ENCODE measurements at places on chromosomes 3 and 15.

- DNase-seq: peak; percentile 79
Observed at GRCh38 chr15:50676799-50677483, 9.7 kb downstream of the TRPM7 start.

DNA sequence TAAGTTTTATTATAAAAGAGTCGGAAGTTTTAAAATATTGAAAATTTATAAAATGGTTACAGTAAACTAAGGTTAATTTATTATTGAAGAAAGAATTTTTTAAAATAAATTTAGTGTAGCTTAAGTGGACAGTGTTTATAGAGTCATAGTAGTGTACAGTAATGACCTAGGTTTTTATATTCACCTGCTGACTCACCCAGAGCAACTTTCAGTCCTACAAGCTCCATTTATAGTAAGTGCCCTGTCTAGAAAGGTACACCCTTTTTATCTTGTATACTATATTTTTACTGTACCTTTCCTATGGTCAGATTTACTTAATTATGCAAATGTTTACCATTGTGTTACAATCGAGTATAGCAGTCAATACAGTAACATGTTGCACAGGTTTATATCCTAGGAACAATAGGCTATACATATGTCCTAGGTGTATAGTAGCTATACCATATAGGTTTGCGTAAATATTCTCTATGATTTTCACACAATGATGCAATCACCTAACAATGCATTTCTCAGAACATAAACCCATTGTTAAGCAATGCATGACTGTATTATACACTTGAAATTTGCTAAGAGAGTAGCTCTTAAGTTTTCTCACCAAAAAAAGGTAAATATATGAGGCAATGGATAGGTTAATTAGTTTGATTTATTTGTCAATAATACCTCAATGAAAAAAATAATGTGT is 106.9 kb upstream of the CD96 start:
- DNase-seq: no peak

- DNase-seq: peak; percentile 21
Observed at GRCh38 chr15:75785771-75786574, 57.3 kb upstream of the UBE2Q2 start.

- no peak for DNase-seq
Observed at GRCh38 chr3:149235599-149236424, 14.2 kb upstream of the CP start.

DNA sequence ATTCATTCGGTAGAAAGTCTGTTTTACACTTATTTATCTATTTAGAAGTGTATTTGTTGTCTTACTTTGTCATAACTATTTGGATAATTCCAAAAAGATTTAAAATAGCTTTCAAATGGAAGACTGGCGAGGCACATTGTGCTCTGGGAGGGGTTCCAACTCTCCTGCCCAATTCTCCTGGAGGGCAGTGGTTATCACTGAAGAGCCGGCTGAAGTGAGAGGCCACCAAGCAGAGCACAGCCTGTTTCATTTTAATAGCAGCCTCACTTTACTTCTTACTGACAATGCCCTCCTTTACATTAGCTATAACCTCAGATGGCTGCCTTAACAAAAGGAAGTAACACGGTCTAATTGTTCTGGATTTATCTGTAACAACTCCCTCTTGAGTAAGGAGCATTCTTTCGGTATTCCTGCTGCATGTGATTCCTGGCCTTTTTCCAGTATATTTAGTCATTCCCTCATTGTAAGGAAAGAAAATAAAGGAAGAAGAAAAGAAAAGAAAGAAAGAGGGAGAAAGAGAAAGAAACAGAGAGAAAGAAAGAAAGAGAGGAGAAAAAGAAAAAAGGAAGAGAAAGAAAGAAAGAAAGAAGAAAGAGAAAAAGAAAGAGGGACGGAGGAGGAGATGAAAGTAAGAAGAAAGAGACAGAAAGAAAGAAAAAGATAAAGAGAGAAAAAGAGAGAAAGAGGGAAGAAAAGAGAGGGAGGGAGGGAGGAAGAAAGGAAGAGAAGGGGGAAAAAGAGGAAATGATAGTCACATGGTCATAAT is 339.8 kb upstream of the WNT5A start:
- peak; percentile 52 for DNase-seq

DNA sequence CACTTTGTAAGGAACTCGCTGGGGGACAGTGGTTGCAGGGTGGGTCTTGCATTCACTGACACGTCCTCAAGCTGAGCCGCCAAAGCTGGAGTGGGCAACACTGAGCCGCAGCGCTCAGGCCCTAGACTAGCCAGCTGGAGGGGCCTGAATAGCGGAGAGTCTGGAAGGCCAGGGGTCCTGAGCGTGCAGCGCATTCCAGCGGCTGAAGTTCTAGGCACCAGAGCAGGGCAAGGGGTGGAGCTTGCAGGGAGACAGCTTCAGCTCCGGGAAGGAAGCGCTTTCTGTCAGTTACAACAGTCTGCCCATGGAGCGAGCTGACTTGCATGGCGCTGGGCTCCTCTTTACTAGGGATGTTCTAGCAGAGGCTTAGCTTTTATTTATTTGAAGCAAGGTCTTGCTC is 2.7 kb downstream of the MAP6D1 start:
- no peak for DNase-seq

DNA sequence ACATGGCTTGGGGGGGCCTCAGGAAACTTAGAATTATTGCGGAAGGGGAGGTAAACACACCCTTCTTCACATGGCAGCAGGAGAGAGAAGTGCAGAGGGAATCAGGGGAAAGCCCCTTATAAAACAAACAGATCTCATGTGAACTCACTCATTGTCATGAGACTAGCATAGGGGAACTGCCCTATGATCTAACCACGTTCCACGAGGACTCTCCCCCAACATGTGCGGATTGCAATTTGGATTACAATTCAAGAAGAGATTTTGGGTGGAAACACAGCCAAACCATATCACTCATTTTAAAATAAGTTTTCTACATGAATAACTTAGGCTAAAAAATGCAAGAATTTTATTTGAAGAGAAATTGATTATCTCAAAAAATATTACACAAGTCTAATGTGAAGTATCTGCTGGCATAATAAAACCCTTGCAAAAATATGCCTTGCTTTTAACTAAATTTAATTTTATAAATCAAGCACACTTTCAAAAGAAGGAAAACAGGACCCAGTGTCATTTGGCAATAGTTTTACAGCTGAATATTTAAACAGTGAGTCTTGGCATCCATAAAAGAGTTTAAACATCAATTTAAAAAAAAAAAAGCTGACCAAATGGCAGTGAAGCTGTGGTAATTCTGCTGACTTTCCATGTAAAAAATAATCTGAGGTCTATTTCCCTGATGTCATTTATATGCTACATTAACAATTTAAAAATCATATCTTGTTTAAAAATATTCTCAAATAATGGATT is 1057.2 kb downstream of the NAALADL2 start:
- no peak for DNase-seq

DNA sequence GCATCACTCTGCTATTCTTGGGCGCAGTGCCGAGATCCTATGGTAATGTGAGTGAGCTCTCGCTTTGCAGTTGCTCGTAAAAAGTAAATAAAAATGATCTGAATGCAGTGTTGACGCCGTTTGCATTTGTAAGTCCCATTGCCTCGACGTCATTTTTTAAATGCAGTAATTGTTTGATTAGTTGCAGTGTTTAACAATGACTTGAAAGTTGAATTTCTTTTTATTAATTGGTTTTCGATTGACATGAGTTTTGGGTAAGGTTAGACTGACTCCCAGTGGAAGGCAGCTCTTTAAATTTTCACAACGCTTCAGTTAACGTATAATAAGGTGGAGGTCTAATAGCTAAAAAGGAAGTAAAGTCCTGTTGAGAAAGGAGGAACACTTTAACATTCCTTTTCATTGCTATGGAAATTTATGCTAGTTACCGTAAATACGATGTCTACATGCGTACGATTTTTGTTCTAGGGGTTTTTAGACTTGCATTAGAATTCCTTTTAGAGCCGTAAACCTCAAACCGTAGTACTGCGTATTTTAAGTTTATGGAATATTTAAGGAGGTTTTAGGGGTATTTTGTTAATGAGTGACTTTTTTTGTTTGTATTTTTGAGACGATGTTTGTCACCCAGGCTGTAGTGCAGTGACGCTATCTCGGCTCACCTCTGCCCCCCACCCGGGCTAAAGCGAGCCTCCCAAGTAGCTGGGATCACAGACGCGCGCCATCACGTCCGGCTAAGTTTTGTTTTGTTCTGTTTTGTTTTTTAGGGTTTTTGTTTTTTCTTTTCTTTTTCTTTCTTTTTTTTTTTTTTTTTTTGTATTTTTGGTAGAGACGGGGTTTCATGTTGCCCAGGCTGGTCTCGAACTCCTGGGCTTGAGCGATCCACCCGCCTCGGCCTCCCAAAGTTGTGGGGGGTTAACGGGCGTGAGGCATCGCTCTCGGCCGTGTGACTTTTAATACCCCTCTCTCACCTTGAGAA is 1.4 kb downstream of the MORF4L1 start:
- no peak for DNase-seq

DNA sequence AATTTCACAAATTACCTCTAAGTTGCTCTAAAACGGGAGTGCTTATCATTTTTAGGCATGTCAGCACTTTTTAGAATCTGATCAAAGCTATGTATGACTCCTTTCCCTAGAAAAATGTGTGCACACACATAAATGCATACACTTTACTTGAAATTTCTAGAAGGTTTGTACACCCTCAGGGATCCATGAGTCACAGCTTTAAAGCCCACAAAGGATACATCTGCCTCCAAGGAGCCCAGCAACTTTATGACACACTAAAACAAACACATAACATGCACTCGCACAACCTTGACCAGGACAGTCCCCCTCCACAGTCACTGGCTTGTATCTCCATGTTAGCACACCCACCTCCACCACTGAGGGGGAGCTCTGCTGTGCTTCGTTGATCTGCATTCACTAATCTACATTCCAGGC is 722.0 kb upstream of the CFAP20DC start:
- DNase-seq: peak; percentile 96

DNA sequence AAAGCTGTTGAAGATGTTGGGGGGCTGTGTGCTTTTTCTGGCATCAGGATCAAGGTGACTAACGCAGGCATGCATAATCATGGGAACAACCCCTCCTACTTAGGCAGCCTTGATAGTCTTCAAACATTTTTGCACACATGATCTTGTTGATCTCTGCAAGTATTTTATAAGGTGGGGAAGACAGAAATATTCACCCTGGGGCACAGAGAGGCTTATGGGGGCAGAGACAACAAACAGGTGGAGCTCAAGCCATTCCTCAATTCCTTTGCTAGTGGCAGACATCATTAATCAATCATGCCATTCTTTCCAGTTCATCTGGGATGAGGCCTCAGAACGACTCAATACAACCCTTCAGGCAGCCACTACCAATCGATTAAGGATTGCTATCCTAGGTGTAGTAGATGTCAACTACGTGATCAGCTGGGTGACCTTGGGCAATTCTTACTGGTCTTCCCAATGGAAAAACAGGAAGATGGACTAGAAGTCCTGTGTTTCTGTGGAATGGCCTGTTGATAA is 110.3 kb upstream of the SMAD3 start:
- DNase-seq: no peak

DNA sequence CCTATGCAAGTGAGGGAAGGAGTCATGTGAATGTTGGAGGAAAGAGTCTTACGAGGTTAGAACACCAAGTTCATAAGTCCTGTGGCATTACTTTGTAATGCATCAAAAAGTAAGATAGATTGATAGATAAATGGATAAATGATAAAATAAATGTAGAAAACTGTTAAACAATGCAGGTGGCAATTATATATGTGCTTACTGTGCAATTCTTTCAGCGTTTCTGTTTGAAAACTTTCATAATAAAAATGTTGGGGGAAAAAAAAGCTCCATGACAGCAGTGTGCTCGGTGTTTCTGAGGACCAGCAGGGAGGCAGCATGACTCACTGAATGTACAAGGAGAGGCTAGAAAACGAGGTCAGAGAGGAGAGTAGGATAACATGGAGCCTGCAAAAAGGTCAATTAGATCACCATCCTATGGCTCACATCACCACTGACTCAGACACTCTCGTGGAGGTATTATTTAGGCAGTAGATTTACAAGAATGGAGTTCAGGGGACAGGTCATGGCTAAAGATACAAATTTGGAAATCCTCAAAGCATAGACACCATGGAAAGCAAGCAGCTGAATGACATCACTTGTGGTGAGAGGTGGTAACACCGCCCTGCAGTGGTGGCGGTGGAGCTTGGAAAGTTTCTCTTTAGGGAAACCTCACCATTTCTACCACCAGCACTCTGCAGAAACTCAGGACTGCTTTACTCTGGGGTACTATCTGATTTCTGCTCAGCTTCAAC is 219.8 kb downstream of the CTNNB1 start:
- peak; percentile 74 for DNase-seq

DNA sequence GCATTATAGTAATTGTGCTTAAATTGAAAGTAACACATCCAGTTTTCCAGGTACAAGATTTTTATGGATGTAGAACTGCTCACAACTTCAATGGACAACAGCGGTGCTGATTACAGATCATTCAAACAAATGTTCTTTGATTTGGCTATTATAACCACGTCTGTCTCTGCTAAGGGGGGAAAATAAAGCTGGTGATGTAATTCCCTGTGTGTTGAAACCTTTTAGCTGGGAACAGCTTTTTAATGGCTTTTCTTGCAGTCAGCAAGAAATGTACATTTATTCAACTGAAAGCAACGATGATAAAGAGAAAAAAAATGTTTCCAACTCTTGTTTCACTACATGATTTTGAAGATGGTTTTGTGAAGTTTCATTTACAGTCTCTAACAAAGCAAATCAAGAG is 431.9 kb upstream of the AGTR1 start:
- no peak for DNase-seq

DNA sequence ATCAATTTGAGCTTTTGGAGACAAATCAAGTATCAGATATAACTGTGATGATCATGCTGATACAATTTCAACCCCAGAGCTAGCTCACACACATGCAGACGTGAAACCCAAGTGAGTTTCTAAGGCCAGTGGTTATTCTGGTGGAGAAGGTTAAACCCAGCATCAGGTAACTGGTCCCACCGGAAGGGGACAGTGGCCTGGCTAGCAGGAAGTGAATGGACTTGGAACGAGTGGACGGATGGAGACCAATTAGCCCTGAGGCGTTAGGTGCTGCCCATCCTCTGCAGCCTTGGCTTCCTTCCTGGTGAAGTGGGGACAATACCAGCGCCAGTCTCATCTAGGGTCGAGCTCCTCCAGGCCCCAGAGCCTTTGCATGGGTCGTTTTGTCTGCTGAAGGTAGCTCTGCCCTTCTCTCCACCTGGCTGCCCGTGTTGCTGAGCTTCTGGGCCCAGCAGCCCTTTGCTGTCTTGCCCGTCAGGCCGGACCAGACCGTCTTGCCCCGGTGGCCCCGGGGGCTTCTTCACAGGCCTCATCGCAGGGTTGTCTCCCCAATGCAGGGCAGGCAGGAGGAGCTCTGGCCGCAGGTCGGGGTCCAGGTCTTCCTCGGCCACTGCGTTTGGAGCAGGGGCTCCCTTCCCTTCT is 915 bp upstream of the KCTD6 start:
- no peak for DNase-seq

DNA sequence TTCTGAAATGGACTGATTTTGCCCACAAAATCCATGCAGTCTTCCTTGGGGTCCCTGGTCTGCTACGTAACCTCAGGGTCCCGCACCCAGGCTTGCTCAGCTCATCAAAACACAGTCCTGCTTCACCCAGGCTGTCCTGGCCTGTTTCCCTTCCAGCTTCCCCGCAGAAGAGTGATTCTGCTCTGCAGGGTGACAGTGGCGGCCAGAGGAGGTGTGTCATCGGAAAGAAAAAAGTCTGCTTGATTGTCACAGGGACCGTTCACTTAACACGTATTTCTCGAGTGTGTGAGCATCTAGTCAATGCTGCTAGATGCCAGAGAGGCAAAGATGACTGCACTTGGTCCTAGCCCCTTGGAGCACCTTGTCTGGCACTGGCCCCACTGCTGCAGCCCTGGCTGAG is 50.1 kb upstream of the ABHD2 start:
- no peak for DNase-seq

GRCh38 chr3:70409018-70409417 is 96.6 kb upstream of the MDFIC2 start:
- no peak for DNase-seq

GRCh38 chr15:93882779-93883178 is 348.6 kb upstream of the MCTP2 start:
- DNase-seq: no peak

Data from fibroblast of skin of back (primary cell).